ENCODE measurements at places on chromosomes 2 and 18.

DNA sequence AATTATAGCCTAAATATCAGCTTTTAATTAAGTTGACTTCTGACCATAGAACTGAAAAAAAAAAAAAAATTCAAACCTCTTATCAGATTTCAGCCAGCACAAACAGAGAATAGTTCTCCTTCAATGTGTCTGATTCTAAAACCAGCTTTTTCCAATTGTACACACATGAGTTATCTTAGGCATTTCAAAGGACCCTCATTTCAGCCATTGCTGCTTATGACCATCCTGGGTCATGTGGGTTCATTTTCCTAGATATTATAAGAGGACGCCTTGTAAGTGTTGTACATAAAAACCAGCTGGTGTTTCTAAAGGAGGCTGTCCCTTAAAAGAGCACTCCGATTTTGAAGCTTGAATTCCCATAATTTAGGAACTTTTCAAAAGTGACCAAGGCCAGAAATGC is 62.3 kb upstream of the DYNC1I2 start:
- DNase-seq = no peak

DNA sequence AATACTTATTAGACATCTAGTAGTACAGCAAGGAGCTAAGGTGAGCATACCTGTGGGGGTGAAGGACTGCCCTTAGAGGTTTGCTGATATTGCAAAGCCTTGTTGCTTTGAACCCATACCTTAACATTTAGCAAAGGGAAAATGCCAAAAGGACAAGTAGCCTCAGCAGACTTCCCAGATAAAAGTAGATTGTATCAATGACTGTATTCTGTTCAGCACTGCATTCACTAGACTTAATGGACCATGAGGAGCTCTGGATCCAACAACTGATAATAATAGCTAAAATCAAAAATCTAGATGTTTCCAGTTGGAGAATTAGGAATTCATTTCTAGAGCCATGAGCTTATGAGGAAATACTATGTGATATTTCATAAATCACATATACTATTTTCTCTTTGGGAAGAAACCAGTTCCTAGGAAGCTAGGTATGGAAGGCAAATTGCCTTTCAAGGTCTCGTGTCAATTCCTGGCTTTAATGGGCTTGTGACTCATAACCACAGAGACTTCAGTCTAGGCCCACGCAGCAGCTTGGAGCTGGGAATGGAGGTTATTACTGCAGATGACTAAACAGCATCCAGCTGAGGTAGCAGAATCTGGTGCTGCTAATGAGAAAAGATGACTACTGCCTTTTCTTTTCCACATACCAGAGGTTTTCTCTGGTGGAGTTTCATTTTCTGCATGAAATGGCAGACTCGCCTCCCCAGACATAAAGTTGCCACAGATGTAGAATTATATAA is 191.2 kb upstream of the NABP1 start:
- DNase-seq = no peak

- no peak for DNase-seq
These were observed 107.3 kb upstream of the ZFP36L2 start for GRCh38 chr2:43333656-43334144.

DNA sequence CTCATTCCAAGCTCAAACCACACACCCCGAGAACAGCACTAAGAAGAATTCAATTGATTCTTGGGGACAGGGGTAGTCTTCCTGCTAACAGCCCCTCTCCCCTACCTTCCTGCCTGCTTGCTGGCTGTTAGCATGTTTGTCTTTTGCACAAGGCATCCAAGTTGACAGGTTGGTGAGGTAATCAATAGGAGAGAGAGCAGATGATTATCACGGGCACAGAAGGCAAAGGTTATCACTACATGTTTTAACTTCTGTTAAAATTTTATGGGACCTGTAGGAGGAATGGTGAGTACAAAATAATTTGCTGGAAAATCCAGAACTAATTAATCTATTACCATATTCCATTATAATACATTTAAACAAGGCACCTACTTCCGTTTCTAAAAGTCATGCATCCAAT is 442.1 kb upstream of the TCF4 start:
- no peak for DNase-seq

GRCh38 chr2:54524226-54524991 is 68.3 kb downstream of the SPTBN1 start:
- no peak for DNase-seq
